ENCODE measurements at places on chromosomes 3 and 15.

GRCh38 chr3:131541288-131541687 is 38.5 kb upstream of the MRPL3 start:
- DNase-seq = no peak

DNA sequence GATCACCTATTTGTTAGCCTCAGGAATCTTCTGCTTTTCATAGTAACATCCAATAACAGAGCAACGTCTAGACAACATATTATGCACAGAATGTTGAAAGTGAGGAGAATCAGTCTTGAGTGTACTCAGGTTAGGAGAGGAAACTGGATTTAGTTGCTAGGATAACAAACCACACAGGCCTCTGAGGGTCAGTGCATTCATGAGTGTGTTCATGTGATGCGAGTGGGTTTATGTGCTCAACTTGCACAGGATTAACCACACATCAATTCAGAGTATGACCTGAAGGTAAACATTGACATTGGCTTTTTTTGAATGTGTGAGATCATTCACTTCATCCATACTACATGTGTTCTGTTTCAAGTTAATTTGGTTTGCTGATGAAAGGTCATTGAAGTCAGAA is 287.6 kb downstream of the DIPK2A start:
- no peak for DNase-seq

GRCh38 chr15:29139072-29139471 is 130.6 kb downstream of the NSMCE3 start:
- DNase-seq = no peak

DNA sequence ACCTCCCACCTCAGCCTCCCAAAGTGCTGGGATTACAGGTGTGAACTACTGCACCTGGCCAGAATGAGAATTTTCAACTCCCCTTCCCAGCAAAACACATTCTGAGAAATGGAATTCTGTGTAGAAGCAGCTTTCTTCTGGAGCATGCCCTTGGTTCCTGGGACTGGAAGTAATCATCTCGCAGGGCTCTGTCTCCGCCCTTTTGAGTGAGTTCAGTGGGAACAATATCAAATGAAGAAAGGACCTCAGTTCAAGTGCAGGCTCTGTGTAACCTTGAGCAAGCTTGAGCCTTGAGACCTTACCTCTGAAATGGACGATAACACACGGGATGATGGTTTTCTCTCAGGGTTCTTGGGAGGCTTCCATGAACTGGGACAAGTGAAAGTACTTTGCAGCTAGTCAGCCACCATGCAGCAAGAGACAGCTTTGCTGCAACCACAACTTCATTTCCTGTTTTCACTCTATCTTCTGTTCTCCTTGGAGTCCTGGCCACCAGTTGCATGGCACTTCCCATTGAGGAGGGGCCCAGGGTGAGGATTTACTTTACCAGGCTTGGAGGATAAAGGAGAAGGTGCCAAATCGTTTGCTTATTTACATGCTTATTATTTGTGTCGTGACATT is 35.7 kb upstream of the IGF1R start:
- no peak for DNase-seq

GRCh38 chr3:5531039-5531438 is 343.5 kb downstream of the EDEM1 start:
- DNase-seq = no peak

DNA sequence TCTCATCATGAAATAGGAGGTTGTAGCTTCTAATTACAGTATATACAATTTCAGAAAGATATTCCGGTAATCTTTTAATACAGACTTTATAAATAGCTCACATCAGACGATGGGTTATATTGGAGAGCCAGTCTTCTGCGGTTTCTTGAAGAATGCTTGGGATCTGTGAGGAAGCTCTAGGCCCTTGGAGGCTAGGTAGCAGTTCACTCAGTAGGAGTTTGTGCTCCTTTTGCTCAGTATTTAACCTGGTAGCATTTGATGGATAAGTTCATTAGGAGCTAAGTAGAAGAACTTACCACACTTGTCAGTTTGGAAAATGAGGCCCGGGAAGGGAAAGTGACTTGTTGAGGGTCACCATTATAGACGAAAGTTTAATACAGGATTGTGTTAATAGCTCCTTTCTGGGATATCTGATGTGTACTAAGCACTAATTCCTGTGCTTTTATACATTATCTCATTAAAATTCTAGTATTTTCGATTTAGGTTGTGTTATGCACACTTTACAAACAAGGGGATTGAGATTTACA is 2.8 kb downstream of the FNDC3B start:
- no peak for DNase-seq

- DNase-seq = no peak
Measured at GRCh38 chr15:31212326-31213080, 111.0 kb upstream of the TRPM1 start.

DNA sequence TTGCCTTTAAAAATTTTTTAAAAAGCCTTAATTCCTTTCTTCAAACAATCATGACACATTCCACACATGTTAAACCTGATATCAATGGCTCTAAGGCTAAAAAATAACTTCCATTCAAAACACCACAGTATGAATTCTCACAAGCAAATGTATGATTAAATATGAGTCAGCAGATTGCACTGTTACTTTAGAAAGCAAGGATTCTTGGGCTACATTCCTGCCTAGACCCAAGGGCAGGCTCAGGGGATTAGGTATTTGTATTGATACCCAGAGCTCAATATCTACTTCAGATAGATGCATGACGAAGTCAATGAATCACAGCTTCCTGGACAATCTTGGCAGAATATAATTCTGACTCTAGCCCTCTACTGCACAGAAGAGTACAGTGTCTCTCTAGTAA is 65.7 kb downstream of the RARB start:
- no peak for DNase-seq

DNA sequence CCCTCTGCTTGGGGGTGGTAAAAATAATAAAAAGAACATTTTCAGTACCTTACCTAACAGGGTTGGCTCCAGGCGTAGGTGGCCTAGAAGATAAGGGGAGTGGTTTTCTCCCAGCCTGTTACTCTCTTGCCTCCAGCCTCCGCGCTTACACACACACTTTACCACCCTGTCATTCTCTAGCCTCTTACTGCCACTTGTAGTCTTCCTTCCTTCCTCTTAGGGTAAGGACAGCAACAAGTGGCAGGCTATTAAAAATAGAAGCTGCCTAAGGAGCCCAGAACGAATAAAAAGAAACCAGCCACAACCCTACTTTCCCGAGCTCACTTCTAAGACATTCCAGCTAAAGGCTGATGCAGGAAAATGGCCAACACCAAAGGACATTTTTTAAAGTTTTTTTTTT is 9.6 kb upstream of the LIPH start:
- DNase-seq = no peak

DNA sequence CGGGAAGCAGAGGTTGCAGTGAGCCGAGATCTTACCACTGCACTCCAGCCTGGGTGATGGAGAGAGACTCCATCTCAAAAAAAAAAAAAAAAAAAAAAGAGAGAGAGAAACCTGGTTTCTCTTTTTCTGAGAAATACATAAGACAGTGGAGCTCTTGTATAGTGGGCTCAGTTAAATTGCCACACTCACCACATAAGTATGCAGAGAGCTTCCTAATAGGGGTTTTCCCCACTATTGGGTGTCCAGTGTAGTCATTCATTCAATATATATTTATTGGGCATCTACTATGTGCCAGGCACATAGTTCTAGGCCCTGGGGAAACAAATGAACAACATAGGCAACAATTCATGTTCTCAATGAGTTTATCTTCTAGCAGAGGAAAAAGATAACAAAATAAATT is 48.9 kb upstream of the FMN1 start:
- DNase-seq = no peak

DNA sequence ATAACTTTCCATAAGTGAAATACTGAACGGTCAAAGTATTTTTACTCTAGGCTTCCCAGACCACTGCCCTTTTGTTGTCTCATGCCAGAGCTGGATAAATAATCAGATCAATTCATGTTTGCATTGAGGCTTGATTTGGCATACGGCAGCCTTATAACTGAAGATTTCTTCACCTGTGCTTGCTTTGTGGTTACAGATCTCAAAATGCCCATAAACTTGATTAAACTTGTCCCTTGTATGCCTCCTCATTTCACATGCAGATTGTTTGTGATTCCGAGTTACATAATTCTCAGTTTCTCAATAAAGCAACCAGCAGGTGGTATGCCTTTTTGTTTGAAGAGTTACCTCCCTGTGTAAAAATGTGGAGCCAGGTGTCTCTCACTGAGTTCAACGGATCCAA is 211.4 kb upstream of the LRIG1 start:
- no peak for DNase-seq

- no peak for DNase-seq
Measured at GRCh38 chr3:132253262-132253878, 63.8 kb upstream of the ACP3 start.

DNA sequence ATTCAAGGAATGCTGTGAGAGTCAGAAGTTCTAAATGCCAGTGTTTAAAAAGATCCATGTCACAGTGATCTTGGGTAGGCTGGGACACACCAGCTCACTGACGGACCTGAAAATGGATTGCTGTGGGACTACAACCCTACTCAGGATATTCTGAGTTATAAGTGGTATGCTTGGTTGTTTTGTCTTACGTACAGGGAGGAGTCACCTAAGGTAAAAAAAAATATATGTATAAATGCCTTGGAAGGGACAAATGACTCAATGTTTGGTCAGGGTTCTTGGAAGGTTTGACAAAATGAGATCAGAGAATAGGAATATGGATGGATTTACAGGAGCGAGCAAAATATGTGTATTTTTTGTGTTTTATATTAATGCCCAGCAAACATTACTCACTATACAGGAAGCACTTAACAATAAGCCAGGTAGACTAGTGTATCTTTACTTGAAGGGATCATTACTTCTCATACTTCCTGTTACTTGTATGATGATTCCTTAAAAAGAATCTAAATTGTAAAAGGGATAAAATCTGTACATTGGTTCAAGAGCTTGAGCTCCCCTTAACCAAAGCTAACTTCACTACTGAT is 767.3 kb downstream of the GBE1 start:
- no peak for DNase-seq

DNA sequence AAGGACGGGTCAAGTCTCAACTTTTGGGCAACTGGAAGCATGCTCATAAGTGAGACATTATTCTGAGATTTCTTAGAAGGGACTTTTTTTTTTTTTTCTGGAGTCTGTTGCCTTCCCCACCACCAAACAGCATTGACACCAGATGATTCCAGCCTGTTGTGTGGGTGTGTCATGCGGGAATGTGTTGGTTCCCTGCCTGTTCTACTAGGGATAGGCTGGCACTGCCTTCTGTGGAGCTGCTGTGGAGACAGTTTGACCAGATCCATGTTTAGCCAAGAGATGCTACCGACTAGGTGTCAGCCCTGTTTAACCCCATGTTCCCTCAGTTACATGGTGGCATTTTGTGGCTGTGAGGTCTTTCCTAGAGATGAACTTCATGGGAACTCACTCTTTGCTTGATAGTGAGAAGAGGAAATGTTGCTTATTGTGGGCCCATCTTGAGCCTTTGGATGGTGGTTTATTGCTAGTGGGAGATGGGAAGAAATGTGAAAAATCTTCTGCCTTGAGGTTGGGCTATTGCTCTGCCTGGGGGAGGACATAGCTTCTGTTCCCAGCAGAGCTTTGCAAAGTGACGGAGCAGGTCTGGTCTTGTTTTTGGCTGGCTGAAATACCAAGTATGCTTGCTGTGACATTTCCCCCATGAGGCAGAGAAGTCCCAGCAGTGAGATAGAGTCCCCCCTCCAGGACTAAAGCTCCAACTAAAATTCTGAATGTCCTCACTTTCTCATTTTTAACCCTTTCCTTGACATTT is 31.3 kb downstream of the TRAK1 start:
- DNase-seq = no peak

DNA sequence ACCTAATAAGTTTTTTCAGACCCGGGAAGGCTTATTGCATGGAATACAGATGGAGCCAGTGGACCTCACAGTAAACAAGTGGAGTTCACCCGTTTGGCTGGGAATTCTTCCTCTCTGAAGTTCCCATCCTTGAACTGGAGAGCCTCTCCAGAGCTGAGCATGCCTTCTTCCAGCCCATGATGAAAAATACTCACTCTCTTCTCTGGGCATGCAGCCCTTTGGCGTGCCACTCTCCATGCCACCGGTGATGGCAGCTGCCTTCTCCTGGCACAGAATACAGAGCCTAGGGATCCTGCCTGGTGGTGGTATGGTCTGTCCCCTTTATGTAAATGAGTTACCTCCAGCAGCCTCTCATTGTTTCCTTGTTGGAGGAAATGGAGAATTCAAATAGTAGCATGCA is 150.8 kb downstream of the LEKR1 start:
- DNase-seq = no peak

GRCh38 chr3:121665488-121665887 is 4.8 kb upstream of the HCLS1 start:
- no peak for DNase-seq

- no peak for DNase-seq
Measured at GRCh38 chr3:141012571-141012970, 38.6 kb upstream of the SPSB4 start.

GRCh38 chr3:186915806-186916796 is 14.2 kb upstream of the ST6GAL1 start:
- DNase-seq = no peak

- no peak for DNase-seq
Measured at GRCh38 chr15:23764306-23764705, 77.2 kb upstream of the NDN start.

DNA sequence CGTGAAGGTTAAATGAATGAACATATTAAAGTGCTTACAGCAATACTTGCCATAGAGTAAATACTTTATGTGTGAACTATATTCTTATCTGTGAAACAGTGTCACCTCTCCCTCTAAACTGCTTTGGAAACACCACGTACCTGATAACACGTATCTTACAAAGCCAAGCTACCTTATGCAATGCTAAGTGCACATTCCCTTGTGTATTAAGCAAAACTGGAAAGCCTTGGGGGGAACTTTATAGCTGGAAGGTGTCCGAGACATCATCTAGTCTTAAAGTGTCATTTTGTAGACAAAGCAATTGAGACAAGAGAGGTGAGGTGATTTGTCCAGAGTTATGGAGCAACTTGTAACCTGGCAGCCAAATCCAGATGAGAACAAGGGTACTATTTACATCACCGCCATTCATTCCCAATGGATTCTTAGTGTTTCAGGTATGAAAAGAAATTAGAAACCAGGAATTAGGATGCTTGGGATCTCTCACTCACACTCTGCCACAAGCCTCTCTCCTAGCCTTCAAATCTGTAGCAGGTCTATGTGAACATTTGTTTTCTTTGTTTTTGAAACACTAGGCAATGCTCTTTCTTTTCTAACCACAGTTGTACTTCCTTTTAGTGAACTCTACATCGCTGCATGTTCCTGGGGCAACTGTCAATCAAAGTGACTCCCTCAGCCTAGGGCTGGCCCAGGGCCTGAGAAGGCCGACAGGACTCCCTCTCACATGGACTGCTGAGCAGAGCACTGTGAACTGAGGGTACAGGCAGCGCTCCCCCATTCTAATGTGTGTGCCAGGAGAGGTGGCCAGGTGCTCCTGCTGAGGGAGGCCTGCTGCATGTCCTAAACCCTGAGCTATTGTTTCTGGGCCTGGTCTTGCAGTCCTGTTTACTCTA is 13.9 kb upstream of the MGLL start:
- no peak for DNase-seq

GRCh38 chr15:25706176-25706955 is 156.8 kb downstream of the ATP10A start:
- no peak for DNase-seq

DNA sequence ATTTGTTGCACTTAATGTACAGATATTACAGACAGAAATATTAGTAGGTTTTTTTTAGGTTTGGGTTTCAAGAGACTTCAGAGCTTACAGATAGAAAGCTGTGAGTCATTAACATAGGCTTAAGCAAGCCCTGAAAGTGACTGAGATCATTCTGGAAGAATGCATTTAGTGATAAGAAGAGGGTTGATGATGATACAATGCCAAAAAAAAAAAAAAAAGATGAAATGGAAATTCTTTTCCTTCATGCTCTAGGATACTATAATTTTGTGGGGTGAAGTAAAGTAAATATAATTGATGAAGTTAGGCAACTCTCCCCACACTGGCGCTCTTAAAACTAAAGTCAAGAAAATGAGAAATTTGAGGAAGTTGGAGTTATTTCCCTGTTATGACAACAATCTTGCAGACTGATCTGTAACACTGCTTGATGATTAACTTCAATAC is 169.4 kb upstream of the ZNF385D start:
- DNase-seq = no peak
